Fibroblast of the conjunctiva (primary cell): ENCODE measurements at places on chromosomes 11 and 22.

GRCh38 chr11:73974604-73975478 is 7.8 kb downstream of the UCP2 start:
- no peak for DNase-seq

- peak; percentile 14 for DNase-seq
Observed at GRCh38 chr22:28799606-28800307, 612 bp downstream of the XBP1 start.

- DNase-seq: no peak
Observed at GRCh38 chr11:122141725-122142124, 25.7 kb upstream of the BLID start.

DNA sequence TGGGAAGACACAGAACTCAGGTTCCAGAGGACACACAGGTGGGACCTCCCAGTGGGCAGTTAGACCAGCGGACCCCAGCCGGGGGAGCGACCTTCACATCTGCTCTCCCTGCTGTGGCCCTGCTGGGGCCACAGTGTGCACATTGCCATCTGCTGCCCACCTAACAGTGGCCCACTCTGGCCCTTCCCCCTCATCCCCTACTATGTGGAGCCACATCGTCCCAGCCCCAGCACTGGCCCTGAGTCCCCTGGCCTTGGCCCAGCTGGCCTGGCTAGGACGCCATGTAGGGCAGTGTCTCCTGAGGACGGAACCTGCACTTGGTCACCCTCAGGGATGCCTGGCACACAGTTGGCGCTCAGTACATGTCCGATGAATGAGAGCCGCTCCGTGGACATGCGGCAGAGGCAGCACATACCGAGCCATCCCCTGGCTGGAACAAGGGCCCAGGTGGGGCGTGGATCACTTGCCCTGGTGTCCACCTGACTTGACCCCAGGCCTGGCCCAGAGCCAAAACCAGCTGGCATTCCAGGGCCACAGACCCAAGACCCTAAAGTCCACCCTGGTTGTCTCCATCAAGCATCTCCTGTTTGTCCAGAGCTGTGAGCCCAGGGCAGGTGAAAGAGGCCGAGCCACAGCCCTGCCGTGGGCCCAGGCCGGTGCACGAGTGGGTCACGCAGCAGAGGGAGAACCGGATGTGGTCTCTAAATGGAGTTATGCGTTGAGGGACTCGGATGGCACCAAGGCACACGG is 93.1 kb upstream of the FGF3 start:
- DNase-seq: no peak

DNA sequence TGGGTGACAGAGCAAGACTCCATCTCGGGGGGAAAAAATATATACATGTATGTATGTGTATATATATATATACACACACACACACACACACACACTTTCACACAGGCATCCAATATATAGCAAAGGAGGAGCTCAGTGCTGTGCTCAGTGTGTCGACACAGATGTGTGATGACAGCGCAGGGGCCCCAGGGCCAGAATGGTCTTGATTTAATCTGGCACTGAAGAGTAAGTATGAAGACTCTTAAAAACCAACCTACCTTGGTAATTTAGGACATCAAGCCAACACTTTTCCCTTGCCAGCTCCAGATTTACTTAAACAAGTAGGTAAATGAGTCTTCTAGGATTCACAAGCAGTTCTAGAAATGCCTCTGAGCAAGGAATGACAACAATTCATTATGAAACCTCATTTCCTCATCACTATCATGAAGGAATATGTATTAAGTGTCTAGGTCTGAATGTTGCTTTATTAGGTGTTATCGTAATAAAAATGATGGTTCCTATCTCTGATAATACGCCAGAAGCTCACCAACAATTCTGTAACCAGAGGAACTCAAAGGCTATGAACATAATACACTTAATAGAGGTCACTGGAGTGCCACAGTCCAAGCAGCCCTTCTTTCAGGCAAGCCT is 71.5 kb downstream of the SGSM3 start:
- DNase-seq: no peak

GRCh38 chr11:110032259-110032658 is 60.9 kb upstream of the ZC3H12C start:
- no peak for DNase-seq

- peak; percentile 1 for DNase-seq
Observed at GRCh38 chr11:108805030-108805429, 140.2 kb downstream of the DDX10 start.
